SK-N-SH (cell line): ENCODE measurements at places on chromosomes 3 and 15. TPM values are rescaled to one million over a fixed set of nuclear protein-coding genes. Genes with fewer than 3 reads are reported as not detected.

Gene AP3B2
- 0.77 and 1.8 TPM in 2 replicates for polyA plus RNA-seq

DNA sequence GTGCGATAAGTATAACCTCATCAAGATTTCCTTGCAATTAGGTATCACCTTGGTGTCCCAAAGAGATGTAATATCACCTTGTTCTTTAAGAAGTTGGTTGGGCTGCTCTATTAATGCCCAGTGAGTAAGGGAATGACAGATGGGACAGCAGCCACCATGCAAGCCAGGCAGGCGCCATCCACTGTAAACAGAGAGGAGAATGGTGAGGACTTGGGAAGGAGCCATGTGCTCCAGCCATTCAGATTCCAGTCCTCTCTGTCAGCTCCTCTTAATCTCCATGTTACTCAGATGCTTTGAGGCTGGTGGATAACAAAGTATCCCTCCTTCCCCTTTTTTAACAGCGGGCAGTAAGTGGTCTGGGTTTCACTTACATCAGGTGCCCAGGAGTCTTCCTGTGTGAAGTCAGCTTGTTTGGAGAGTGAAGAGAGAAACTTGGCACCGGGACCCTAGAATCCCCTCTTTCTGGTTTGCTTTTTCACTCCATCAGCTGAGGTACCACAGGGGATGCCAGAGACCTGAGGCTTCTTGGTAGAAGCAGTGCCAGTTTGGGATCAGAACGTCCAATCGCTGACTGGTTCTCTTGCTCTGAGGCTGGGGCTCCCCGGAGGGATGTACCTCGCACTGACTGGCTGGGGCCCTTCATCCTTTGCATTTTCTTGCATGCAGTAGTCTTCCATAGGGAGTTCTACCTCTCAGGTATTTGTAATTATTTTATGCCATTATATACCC, 29.5 kb downstream of the SLCO3A1 start:
- H3K36me3 ChIP-seq = no peaks in the 10 kb centered on the region
- H3K27ac ChIP-seq = no peak overlapping the region
- no peaks in the 10 kb centered on the region for H3K27me3 ChIP-seq
- DNase-seq = no peak

DNA sequence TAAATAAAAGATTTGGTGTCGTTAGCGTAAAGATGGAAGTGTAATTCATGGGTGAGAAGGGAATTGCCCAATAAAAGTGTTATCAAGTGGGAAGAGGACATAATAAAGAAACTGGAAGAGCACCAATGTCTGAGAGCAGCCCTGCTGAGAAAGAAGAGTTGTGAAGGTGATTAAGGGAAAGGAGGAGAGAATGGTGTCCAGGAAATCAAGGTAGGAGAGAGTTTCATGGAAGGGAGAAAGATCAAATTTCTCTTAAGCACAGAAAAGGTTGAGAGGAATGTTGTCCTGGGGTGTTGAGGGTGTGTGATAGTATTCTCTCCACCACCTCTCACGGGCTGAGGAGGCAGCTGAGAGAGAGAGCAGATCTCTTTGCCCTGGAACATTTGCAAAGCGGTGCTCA, 339.7 kb downstream of the SATB1 start:
- H3K36me3 ChIP-seq = no peaks in the 10 kb centered on the region
- no peaks in the 10 kb centered on the region for H3K27me3 ChIP-seq
- no peak for DNase-seq
- 0 out of 2 replicates have a peak, but pooled peaks cover 1% of the 10 kb centered on the region for H3K4me1 ChIP-seq
- no peak overlapping the region for H3K27ac ChIP-seq

Gene CCDC13
- polyA plus RNA-seq = 0.66 and 1.3 TPM in 2 replicates

- H3K36me3 ChIP-seq = no peaks in the 10 kb centered on the region
- DNase-seq = peak; percentile 54
- H3K27me3 ChIP-seq = no peaks in the 10 kb centered on the region
- peak overlapping the region; percentile 67 for H3K27ac ChIP-seq
- no peak overlapping the region; the same call in 1 of the 2 replicates for H3K4me3 ChIP-seq
These were observed 92.6 kb upstream of the ZBTB20 start for GRCh38 chr3:115239717-115240116.

GRCh38 chr15:92576597-92577200, 78.9 kb downstream of the FAM174B start:
- H3K36me3 ChIP-seq = no peaks in the 10 kb centered on the region
- H3K27me3 ChIP-seq = no peaks in the 10 kb centered on the region
- DNase-seq = no peak
- H3K4me1 ChIP-seq = no peaks in the 10 kb centered on the region
- no peak overlapping the region for H3K27ac ChIP-seq

- no peak overlapping the region for H3K4me3 ChIP-seq
- H3K36me3 ChIP-seq = no peaks in the 10 kb centered on the region
- no peak overlapping the region for H3K27ac ChIP-seq
- no peaks in the 10 kb centered on the region for H3K27me3 ChIP-seq
- DNase-seq = no peak
- H3K4me1 ChIP-seq = no peaks in the 10 kb centered on the region
These were observed 92.9 kb downstream of the GABRB3 start for GRCh38 chr15:26679927-26680326.

DNA sequence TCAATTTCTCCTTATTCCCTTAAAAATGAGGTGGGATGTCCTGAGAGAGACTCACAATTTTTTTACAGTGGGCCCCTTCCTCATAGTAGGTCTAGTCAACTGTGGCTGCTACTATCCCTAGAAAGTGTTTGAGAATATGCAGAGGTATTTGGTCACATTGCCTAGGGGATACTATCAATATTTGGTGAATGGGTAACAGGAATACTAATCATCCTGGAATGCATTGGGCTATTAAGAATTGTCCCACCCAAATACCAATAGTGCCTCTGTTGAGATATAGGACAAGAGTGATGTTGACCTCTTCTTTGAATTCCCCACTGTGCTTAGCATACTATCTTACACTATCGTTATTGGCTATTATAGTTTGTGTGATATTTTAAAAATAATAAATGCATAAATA, 389.4 kb downstream of the DIPK2A start:
- no peaks in the 10 kb centered on the region for H3K36me3 ChIP-seq
- H3K27ac ChIP-seq = no peak overlapping the region
- no peak for DNase-seq
- no peaks in the 10 kb centered on the region for H3K27me3 ChIP-seq
